ENCODE measurements at places on chromosomes 11 and 22.

DNA sequence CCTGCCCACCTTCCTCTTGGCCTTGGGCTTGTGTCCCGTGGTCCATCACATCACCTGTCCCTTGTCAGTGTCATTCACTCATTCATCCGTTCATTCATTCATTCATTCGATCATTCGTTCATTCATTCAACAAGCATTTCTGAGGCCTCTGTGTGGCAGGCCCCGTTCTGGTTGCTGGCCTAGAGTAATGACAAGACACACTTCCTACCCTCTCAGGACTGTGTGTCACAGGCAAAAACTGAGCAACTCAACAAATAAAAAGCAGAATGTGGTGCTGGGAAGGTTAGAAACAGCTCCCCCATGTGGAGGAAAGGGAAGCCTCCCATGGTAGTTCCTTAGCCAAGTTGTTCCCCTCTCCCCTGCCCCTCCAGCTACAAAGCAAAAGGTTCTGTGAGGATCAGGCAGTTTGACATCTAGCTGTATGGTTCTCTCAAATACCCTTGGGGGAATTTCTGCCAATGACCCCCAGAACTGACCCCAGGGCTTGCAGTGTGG is 1.6 kb upstream of the OMP start:
- DNase-seq: no peak

DNA sequence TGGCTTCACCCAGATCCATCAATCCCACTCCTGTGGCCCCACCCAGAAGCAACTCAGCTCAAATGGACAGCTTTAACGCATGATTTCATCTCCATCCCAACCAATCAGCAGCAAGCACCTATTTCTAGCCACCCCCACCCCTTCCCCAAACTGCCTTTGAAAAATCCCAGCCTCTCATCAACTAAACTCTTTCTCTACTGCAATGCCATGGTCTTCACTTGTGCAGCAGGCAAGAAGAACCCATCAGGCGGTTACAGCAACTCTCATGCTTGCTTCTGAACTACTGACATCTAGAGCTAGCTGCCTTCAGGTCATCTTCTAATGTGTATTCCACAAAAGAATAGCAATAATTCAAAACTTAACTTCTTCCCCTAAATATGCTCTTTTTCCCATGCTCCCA is 42.1 kb upstream of the STK33 start:
- DNase-seq: no peak

DNA sequence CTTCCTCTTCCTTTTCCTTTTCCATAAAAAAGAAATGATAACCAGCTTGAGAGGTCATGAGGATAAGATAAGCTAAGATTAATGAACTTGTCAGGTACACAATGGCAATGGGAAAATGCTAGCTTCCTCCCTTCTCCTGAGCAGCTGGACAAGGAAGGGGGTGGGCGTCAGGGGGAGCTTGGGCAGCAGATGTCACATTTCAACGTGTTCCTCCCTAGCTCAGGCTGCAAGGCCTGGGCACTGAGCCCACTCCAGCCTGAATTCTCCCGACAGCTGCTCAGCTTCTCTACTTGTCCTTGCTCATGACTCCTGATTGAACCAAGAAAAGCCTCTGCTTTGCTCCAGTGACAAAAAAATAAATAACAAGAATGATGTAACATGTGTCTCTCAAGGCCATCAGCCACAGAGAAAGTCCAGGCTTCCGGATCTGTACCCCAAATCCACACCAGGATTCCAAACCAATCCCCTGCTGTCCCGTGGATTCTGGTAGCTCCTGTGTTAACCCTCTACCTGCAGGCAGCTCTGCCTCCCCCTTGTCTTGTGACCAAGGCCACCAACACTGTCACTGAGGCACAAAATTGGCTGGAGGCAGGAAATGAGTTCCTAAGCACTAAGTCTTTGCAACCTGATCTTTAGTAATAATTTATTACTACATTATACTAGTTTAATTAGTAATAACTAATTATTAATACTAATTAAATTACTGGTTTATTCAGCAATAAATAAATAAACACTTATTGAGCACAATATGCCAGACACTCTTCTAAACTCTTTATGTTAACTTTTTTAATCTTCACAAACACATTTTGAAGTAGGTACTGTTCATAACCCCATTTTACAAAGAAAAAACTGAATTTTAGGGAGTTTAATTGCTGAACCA is 146.5 kb downstream of the CCDC34 start:
- DNase-seq: no peak

DNA sequence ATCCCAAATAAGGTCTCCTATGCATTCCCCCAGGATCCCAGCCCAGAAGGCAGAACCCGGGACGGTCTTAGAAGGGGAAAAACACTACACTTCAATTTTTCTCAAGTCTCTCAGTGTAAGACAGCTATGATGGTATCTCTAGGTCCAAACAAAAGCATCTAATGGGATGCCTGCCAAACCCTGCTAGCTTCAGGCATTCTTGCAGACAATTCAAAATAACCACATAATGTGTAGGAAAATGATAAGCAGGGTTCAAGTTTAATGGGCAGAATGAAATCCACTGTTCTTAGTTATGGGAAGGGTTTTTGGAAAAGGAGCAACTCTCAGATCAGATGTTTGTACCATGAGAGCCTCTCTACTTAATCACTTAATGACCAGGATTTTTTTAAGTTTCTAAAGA is 119.8 kb upstream of the ANO1 start:
- DNase-seq: no peak

DNA sequence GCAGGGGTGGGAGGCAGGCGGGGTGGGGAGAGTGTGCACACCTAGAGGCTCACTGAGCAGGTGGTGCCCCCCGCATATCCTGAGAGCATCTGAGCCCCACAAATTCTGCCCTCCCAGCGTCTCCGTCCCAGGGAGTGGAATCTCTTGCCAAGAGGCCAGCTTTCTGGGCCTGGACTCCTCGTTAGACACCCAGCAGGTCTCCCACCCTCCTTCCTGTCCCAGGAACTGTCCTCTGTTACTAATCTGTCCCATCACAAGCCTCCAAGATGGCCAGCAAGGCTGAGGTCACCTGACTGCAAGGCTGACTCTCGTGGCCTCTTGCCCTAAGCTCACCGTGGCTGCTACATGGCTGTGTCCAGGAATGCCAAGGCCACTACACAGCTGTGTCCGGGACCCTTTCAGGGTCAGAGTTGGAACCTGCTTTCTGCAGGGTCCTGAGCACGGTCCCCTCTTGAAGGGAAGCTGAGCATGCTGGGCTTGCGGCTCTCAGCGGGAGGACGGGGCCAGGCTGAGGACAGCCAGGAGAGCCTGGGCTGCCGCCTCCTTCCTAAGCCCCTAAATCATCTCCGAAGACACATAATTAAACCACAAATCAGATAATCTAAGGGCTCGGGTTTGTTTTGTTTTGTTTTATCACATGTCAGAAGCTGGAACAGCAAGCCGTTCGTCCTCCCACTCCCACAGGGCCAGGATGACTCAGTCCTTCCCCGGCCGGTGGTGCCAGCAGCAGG is 1327.3 kb downstream of the TBC1D22A start:
- DNase-seq: no peak
